GM12865 (cell line): ENCODE measurements at places on chromosomes 6 and 20.

GRCh38 chr6:33886673-33887144 lies 82.9 kb upstream of the MLN start:
- no peak for DNase-seq

DNA sequence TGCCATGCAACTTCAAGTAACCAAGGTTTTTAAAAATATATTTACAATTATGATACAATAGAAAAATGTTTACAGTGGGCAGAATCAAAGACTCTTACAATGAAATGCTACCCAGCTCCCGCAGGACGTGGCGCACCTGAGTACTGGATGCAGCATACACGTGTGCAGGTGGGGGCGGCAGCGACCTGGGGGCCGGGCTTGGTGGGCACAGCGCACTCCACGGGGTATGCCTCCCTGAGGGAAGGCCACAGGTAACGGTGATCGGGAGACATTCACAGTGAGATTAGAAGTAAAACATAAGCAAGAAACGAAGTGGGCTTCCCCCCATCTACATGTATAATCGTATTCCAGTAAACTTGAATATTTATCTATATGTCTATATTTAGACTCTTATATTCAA lies 54.2 kb downstream of the WDR27 start:
- no peak for DNase-seq

- DNase-seq = no peak
Observed at GRCh38 chr6:148776321-148777308, 29.8 kb downstream of the UST start.

GRCh38 chr20:61169874-61170273 lies 82.2 kb upstream of the CDH4 start:
- DNase-seq = no peak

DNA sequence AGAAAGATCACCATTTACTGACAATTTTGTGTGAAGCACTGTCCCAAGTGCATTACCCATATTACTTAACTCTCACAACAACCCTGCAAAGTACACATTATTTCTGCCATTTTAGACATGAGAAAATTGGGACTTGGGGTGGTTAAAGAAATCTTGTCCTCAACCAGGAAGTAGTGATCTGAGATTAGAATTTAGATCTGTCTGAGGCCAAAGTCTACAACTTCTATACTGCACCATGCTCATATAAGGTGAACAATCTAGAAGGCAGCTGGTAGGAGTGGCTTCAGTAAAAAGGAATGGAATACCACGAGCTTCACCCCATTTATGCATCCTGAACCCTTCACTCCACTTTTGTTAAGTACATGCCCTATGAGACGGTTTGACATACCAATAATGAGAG lies 87.6 kb downstream of the QRSL1 start:
- DNase-seq = no peak

DNA sequence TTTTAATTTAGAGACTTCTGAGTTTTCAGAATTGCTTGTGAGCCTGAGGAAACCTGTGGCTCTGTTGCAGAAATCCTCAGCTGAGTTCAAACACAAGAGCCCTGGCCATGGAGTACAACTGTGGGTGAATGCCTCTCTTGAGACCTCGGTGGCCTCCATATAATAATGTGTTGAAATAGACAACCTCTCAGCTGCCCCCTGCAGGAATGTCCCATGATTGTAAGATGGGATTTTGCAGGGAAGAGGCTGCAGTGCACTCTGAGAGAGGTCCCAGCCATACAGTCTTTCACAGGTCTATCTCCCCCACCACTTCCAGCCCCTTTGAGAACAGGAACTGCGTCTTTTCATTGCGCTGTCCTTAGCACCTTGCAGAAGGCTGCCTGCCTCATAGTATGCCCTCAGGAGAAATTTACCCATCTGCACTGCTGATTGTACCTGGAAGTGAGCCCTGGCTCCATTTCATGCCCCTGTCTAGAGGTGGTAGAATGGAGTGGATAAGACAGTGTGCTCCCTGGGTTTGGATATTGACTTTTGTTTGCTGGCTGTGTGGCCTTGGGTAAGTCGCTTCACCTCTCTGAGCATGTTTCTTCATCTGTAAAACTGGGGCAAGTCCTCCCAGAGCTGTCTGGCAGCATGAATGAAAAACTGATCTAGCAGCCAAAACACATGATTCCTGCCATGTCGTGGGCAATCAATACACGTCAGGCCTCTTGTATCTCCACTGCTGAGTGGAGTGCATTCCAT lies 16.8 kb upstream of the CDH22 start:
- peak; percentile 26 for DNase-seq

DNA sequence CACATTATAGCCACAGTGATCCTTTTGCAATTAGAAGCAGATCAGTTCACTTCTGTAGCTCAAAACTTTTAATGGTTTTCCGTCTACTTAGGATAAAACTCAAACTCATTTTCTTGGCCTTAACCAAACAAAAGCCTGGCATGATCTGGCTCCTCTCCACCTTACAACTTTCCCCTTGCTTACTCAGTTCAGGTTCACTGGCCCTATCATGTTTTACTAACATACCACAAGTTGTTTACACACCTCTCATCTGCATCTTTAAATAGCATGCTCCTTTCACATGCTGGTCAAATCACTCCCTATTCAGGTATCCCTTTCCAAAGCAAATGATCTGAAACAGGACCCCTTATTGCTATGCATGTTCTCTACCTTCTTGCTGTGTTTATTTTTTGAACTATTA lies 191.4 kb upstream of the FAM83B start:
- DNase-seq = no peak

- no peak for DNase-seq
Observed at GRCh38 chr6:43475516-43475915, 1.9 kb upstream of the TJAP1 start.

- peak; percentile 18 for DNase-seq
Observed at GRCh38 chr6:46380152-46380807, 111.0 kb downstream of the RCAN2 start.

DNA sequence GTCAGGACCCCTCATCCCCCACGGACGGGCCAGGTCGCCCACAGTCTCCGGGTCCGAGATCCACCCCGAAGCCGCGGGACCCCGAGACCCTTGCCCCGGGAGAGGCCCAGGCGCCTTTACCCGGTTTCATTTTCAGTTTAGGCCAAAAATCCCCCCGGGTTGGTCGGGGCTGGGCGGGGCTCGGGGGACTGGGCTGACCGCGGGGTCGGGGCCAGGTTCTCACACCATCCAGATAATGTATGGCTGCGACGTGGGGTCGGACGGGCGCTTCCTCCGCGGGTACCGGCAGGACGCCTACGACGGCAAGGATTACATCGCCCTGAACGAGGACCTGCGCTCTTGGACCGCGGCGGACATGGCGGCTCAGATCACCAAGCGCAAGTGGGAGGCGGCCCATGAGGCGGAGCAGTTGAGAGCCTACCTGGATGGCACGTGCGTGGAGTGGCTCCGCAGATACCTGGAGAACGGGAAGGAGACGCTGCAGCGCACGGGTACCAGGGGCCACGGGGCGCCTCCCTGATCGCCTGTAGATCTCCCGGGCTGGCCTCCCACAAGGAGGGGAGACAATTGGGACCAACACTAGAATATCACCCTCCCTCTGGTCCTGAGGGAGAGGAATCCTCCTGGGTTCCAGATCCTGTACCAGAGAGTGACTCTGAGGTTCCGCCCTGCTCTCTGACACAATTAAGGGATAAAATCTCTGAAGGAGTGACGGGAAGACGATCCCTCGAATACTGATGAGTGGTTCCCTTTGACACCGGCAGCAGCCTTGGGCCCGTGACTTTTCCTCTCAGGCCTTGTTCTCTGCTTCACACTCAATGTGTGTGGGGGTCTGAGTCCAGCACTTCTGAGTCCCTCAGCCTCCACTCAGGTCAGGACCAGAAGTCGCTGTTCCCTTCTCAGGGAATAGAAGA lies 978 bp downstream of the HLA-A start:
- DNase-seq = peak; percentile 44

DNA sequence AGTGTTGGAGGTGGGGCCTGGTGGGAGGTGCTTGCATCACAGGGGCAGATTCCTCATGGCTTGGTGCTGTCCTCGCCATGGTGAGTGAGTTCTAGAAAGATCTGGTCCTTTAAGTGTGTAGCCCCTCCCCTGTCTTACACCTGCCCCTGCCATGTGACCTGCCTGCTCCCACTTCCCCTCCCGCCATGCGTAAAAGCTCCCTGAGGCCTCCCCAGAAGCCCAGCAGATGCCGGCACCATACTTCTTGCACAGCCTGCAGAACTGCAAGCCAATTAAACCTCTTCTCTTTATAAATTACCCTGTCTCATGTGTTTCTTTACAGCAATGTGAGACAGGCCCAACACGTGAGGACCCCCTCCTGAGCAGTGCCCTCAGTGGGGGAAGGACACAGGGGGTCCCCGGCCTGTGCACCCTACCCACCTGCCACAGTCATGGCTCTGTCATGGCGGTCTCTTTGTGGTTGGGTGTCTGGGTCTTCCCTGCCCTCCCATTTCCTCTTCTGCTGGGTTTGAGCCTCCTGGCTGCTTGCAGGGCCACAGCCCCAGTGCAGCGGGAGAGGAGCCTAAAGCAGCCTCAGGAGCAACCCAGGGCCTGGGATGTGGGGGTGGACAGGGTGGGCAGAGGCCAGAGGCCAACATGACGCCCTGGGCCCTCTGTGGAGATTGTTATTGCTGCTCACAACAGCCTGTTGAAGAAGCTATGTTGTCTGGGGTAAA lies 87.2 kb upstream of the QKI start:
- DNase-seq = no peak

DNA sequence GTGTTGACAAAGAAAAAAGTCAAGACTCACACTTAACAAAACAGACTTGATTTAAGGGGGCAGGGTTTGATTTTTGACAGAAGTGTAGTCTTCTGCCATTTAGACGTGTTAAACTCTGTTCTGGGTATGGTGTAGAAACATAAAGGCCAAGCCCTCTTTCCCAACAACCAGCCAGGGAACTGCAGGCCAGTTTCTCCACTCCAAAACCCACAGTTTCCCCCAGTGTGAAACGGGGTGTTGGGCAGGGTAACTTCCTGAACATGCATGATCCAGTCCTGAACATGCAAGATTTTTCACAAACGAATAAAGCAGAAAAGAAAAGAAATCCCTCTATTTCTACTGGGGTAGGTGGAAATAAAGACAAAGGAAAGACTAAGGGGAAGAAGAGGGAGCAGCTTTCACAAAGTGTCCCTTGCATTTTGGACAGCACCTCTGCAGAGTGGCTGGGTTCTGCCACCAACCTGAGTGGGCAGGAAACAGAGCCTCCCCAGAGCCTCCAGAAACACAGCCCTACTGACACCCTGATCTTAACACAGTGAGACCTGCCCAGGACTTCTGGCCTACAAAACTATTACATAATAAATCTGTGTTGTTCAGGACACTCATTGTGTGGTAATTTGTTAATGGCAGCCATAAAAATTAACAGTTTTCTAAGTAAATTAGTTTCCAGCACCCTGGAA lies 7.5 kb downstream of the APMAP start:
- no peak for DNase-seq

DNA sequence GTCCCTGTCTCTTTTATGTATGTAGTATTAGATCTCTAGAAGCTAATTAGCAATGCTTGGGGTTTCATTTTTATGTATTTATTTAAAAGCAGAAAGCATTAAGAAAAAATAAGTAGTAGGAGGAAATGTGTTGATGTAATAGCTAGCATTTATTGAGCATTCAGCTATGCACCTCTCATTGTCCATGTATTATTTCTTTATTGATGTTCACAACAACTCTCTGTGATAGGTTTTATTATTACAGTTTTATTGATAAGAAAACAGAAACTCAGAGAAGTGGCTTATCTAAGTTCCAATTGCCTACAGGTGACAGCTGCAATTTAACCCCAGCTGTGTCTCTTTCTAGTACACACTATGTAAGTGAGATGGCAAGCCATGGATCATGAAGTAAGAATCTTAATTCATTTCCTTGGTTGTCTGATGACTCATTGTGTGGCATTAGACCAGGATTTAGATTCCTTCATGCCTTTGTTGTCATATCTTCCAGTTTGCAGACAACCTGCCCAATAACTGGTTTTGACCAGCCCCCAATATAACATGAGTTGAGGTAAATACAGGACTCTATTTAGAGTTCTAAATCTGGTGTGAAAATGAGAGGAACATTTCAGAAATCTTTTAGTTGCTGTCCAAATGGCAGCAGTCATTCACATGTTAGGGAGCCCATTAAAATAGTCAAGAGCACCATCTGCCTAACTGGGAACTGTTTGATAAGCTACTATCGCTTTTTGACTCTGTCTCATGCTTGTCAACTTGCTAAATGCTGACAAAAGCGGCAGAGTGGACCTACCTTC lies 170.8 kb upstream of the PHACTR1 start:
- peak; percentile 7 for DNase-seq

GRCh38 chr6:107977283-107977682 lies 19.3 kb upstream of the SEC63 start:
- peak; percentile 7 for DNase-seq

DNA sequence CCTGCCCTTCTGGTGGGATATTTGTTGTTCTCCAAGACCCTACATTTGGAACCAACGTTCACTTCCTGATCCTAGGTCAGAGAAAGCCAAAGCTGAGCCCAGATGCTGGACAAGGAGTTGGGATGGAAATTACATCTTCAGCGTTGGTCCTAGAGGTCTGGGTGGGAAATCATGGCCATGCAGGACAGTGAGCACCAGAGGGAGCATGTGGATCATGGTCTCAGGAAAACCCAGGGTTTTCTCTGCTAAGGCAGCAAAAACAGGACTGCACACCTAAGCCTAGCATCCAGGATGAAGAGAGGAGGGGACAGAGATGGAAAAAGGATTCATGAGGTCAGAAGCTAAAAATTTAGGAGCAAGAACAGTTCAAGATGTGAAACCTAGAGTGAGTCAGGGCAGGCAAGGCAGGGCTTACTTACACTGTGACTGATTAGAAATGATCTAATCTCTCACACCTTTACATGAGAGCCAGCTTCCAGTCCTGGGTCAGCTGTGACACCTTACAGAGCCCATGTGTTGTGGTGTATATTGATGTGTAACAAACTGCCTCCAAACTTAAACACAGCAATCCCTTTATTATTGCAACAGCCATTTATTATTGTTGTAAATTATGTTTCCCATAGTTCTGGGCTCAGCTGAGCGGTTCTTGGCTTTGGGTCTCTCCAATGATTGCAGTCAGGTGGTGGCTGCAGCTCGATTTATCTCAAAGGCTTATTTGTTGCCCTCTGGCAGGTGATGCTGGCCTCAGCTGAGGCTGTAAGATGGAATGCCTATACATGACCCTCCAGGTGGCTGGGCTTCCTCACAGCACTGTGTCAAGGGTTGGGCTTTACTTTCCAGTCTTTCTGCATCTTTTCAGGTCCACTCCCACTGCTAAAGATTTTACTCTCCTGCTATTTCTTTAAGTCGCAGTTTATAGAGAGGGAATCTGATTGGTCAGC lies 6.5 kb downstream of the C20orf202 start:
- no peak for DNase-seq

GRCh38 chr20:63119121-63119962 lies 96.6 kb downstream of the YTHDF1 start:
- DNase-seq = no peak

- no peak for DNase-seq
Observed at GRCh38 chr6:70398783-70399728, 14.3 kb upstream of the FAM135A start.

DNA sequence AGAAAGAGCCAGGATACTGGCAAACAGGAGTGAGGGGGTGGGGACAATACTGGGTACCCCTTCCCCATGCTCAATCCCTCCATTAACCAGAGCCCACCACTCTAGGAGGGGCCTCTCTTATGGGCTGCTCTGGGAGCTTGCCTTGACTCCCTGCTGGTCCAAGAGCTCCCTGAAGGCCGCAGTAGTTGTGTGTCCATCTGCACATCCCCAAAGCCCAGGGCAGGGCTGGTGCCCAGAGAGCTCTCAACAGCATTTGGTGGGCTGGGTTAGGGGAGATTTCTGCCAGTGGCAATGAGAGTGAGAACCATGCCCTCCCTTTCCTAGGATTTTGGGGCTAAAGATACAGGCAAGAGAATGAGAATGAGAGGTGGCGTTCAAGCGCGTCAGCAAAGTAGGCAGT lies 230.6 kb upstream of the PMEPA1 start:
- DNase-seq = no peak

- no peak for DNase-seq
Observed at GRCh38 chr6:100167585-100167984, 173.6 kb upstream of the MCHR2 start.
